ENCODE measurements at places on chromosomes 13 and 19. TPM values are rescaled to one million over a fixed set of nuclear protein-coding genes. Genes with fewer than 3 reads are reported as not detected.

- no peak overlapping the region for H3K4me3 ChIP-seq
- no peak overlapping the region for H3K27ac ChIP-seq
- peaks cover 8% of the 10 kb centered on the region for H3K27me3 ChIP-seq
- no peaks in the 10 kb centered on the region for H3K36me3 ChIP-seq
- no peaks in the 10 kb centered on the region for H3K4me1 ChIP-seq
These were observed 120.9 kb downstream of the NUFIP1 start for GRCh38 chr13:44868397-44868796.

GRCh38 chr13:28429096-28429495, 65.8 kb downstream of the FLT1 start:
- peaks cover 15% of the 10 kb centered on the region for H3K36me3 ChIP-seq
- peak overlapping the region; percentile 98 for H3K27ac ChIP-seq
- peak overlapping the region; percentile 88 for H3K4me3 ChIP-seq
- H3K4me1 ChIP-seq = no peaks in the 10 kb centered on the region
- no peaks in the 10 kb centered on the region for H3K27me3 ChIP-seq

GRCh38 chr19:14432791-14433553, at the start of gene PKN1:
Gene PKN1, plus strand, starts transcription at chr19:14433306. Its CDS starts 216 bp downstream, at chr19:14433522.
- H3K36me3 ChIP-seq = no peaks in the 10 kb centered on the region
- peaks cover 8% of the 10 kb centered on the region for H3K27me3 ChIP-seq

Gene HSPB6
- not detected for polyA plus RNA-seq

DNA sequence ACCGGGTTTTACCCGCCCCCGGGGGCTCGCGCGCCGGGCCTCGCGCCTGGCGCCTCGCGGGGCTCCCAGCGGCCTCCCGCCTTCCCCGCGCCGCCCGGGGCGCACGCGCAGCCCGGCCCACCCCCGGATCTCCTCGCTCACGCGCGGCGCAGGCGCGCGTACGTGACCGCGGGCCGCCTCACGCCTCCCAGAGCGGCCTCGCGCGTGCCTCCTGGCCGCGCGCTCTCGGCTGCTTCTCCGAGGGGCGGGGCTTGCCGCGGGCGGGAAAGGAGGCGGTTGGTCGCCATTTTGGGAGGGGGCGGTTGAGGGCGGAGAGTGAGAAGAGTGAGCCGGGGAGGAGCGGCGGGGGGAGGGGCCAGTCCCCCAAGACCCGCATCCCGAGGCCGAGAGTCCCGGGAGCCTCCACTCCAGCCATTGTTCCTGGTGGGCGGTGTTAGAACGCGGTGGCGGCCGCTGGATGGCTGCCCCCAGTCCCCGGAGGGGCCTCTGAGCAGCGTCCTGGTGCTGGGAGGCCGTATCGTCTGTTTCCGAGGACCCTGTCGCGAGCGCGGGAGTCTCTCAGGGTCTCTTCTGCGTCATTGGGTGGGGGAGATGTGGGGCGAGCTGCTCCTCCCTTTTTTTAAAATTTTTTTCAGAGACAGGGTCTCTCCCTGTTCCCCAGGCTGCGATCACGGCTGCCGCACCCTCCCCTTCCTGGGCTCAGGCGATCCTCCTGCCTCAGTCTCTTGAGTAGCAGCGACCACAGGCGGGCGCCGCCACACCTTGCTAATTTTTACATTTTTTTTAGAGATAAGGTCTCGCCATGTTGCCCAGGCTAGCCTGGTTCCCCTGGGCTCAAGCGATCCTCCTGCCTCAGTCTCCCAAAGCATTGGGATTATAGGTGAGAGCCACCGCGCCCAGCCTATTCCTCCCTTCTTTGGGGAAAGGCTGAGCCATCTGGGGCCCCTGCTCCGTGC, at the start of gene ZNF541:
Gene ZNF541, minus strand, starts transcription at position 78 of the 956 bp plus-strand sequence. CDS start 17,292 bp downstream, outside the sequence.
- H3K27me3 ChIP-seq = peaks cover 59% of the 10 kb centered on the region
- peak; percentile 35 for DNase-seq

Gene F10
- not detected for polyA plus RNA-seq

- H3K4me3 ChIP-seq = no peak overlapping the region
- no peak for DNase-seq
- H3K27me3 ChIP-seq = no peaks in the 10 kb centered on the region
- H3K4me1 ChIP-seq = peaks cover 22% of the 10 kb centered on the region
- H3K36me3 ChIP-seq = no peaks in the 10 kb centered on the region
- H3K27ac ChIP-seq = no peak overlapping the region
These were observed 136.6 kb upstream of the FRY start for GRCh38 chr13:31894931-31895330.

DNA sequence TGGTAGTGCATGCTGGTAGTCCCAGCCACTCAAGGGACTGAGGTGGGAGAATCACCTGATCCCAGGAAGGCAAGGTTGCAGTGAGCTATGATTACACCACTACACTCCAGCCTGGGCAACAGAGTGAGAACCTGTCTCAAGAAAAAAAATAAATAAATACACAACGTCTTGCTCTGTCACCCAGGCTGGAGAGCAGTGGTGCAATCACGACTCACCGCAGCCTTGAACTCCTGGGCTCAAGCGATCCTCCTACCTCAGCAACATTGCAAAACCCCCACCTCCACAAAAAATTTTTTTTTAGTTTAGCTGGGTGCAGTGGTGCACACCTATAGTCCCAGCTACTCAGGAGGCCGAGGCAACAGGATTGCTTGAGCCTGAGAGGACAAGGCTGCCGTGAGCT, 8.8 kb downstream of the TPM4 start:
- H3K27ac ChIP-seq = no peak overlapping the region
- DNase-seq = no peak
- peaks cover 16% of the 10 kb centered on the region for H3K36me3 ChIP-seq

Gene HIF3A
- not detected for polyA plus RNA-seq

DNA sequence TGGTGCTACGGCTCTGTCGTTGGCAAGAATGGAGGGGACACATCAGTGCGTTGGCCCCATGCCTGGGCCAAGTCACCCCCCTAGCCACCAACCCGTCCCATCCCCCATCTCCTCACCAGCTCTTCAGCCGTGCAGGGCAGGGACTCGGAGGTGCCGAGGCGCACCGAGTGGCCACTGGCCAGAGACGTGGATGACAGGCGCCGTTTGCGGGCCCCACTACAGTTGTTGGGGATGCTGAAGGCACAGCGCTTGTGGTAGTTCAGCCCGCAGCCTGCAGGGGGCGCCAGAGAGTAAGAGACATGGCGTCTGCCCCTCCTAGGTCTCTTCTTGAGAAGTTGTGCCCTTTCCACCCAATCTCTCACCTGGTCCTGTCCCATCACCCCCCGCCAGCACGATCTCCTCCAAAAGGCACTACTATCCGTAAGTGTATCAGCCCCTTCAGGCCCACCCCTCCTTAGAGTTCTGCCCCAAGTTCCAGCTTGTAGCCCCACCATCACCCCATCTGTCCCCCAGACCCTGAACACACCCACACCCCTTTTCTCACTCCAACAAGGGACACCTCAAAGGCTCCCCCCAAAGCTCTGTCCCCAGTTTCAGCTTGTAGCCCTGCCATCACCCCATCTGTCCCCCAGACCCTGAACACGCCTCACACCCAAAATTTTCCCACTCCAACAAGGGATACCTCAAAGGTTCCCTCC, 12.4 kb downstream of the PRKD2 start:
- peak; percentile 76 for DNase-seq
- H3K36me3 ChIP-seq = peaks cover 6% of the 10 kb centered on the region
- peaks cover 16% of the 10 kb centered on the region for H3K4me1 ChIP-seq
- no peak overlapping the region for H3K4me3 ChIP-seq

DNA sequence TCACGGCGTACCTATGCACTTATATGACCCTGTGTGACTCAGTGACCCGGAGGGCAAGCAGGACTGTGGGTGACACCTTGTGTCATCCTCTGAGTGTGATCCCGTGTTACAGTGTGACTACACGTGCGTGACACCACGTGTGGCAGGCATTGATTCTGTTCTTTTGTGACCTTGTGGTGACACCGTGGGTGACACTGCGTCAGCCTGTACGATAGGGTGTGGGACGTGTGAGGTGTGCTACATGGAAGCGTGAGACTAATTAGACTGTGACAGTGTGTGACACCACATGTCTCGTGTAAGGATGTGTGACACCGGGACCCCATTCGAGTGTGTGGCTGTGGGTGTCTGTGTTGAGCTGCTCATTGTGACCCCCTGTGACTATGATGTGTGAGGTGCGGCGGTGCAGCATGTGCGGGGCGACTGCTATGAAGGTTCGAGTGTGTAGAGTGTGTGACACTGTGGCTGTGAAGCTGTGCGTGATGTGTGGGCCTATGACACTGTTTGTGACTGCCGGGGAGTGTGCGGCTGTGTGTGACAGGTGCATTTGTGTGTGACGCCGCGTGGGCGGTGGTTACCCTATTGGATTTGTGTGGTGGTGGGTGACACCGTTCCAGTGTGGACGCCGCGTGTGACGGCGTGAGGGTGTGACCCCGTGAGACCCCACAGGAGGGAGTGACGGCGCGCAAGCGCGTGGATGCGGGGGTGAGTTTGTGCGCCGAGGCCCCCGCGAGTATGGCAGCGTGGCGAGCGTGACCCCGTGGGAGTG, 399 bp upstream of the SPTBN4 start:
- peak overlapping the region; percentile 89 for H3K27ac ChIP-seq
- peak overlapping the region; percentile 92 for H3K4me3 ChIP-seq
- peaks cover 7% of the 10 kb centered on the region for H3K36me3 ChIP-seq
- peaks cover 41% of the 10 kb centered on the region for H3K27me3 ChIP-seq

- H3K27ac ChIP-seq = peak overlapping the region; percentile 24
- H3K4me1 ChIP-seq = peaks cover 45% of the 10 kb centered on the region
- peaks cover 7% of the 10 kb centered on the region for H3K36me3 ChIP-seq
These were observed 31.7 kb downstream of the RASA3 start for GRCh38 chr13:114100446-114101357.

DNA sequence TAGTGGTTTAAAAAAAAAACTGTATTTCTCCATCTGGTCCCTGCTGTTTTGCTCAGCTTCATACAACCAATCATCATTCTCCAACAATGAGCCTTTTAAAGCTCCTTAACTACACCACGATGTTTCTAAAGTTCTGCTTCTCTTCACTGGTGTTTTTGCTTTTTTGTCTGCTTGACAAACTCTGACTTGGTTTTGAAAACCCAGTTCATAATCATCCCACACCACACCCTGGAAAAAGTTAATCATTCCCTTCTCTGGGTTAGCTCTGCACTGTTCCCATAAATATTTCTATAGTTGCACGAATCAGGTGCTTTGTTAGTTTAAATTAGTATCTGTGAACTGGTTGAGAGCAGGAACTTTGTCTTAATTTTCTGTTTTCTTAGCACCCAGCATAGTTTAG, 217.1 kb downstream of the ENOX1 start:
- H3K27ac ChIP-seq = no peak overlapping the region
- H3K27me3 ChIP-seq = no peaks in the 10 kb centered on the region

GRCh38 chr13:47220453-47221140, 323.7 kb upstream of the HTR2A start:
- no peak overlapping the region for H3K4me3 ChIP-seq
- H3K36me3 ChIP-seq = no peaks in the 10 kb centered on the region
- H3K27me3 ChIP-seq = peaks cover 12% of the 10 kb centered on the region
- H3K27ac ChIP-seq = no peak overlapping the region
- DNase-seq = no peak
- H3K4me1 ChIP-seq = no peaks in the 10 kb centered on the region

Gene CFAP97D2
- polyA plus RNA-seq = not detected

- no peak overlapping the region for H3K4me3 ChIP-seq
- no peak for DNase-seq
- no peaks in the 10 kb centered on the region for H3K36me3 ChIP-seq
- peak overlapping the region; percentile 68 for H3K27ac ChIP-seq
- H3K4me1 ChIP-seq = peaks cover 28% of the 10 kb centered on the region
- H3K27me3 ChIP-seq = no peaks in the 10 kb centered on the region
These were observed 3.4 kb downstream of the EVI5L start for GRCh38 chr19:7833225-7834099.

- DNase-seq = no peak
- no peaks in the 10 kb centered on the region for H3K27me3 ChIP-seq
- H3K4me1 ChIP-seq = no peaks in the 10 kb centered on the region
- H3K36me3 ChIP-seq = no peaks in the 10 kb centered on the region
- H3K27ac ChIP-seq = no peak overlapping the region
These were observed 485.1 kb downstream of the IRS2 start for GRCh38 chr13:109301276-109301675.

DNA sequence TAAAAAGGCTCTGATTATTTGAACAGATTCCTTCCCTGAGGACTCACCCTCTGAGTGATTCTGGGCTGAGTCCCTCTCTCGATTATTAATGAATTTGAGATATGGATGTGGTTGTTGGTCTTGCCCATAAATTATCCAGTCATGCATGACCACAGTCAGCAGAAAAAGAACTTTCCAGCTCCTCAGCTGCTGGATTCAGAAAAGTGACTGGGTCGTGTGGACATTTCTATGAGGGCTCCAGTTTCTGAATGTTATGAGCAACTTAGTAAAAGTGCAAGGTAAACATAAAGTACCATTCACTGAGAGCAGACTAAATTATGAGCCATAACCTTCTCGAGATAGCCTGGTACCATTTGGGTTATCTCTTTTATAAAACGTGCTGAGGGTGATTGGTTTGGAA, 100.1 kb upstream of the CLDN10 start:
- no peak overlapping the region for H3K4me3 ChIP-seq
- no peak for DNase-seq
- H3K36me3 ChIP-seq = no peaks in the 10 kb centered on the region
- H3K4me1 ChIP-seq = no peaks in the 10 kb centered on the region
- no peak overlapping the region for H3K27ac ChIP-seq

Gene SLAIN1
- 9.4 TPM for polyA plus RNA-seq

DNA sequence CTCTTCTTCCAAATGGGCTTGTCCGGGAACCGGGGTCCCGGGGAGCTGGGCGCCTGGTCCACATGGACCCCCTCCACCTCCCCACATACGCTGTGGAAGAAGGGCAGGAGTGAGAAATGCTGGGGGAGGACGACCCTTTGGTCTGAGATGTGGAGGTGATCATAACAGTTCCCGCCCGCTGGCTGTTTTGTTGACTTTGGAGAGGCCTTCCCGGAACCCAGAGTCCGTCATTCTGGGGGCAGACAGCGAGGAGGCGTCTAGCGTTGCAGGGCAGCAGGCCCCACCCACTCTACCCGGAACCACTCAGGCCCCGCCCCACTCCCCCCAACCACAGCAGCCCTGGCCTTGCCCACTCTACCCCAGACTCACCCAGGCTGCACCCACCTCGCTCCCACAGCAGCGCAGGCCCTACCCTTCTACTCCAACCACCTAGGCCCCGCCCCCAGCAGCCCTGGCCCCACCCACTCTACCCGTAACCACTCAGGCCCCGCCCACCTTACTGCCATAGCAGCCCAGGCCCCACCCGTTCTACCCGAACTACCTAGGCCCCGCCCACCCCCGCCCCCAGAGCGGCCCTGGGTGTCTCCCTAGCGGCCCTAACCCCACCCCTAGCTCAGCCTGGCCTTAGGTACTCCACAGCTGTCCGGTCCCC, 7.1 kb downstream of the GPR108 start:
- H3K4me1 ChIP-seq = peaks cover 33% of the 10 kb centered on the region
- H3K27me3 ChIP-seq = no peaks in the 10 kb centered on the region
- no peak overlapping the region for H3K4me3 ChIP-seq

Gene CEACAM19
- polyA plus RNA-seq = not detected
